Subcutaneous preadipocyte (primary cell): ENCODE measurements at places on chromosomes 6 and 20. TPM values are rescaled to one million over a fixed set of nuclear protein-coding genes. Genes with fewer than 3 reads are reported as not detected.

Gene TULP1
- total RNA-seq = not detected in 2 replicates

Gene RNF39
- not detected in 2 replicates for total RNA-seq

Gene PSORS1C2
- total RNA-seq = not detected in 2 replicates

Gene MAN1A1
- 127 and 156 TPM in 2 replicates for total RNA-seq

Gene PTCRA
- total RNA-seq = not detected in 2 replicates

Gene GPR6
- total RNA-seq = not detected in 2 replicates

Gene VWA7
- total RNA-seq = under 0.01 and 0.98 TPM in 2 replicates

Gene LBP
- not detected in 2 replicates for total RNA-seq

Gene PROKR2
- not detected in 2 replicates for total RNA-seq

Gene C4B
- total RNA-seq = 1.4 and 1.5 TPM in 2 replicates

Gene DNAH8
- not detected in 2 replicates for total RNA-seq

Gene TAF4
- total RNA-seq = 4.8 and 8.0 TPM in 2 replicates

Gene SMPDL3A
- total RNA-seq = 7.0 and 11.0 TPM in 2 replicates

Gene LRFN2
- total RNA-seq = not detected in 2 replicates

Gene KIF25
- total RNA-seq = not detected in 2 replicates

Gene CALHM6
- total RNA-seq = 0.59 and 1.5 TPM in 2 replicates

Gene LHFPL5
- not detected in 2 replicates for total RNA-seq

Gene FRK
- total RNA-seq = under 0.01 TPM in 2 replicates

Gene LY6G5C
- 0.37 and 0.39 TPM in 2 replicates for total RNA-seq

Gene PIGT
- total RNA-seq = 30.9 and 45.6 TPM in 2 replicates

Gene ARG1
- not detected in 2 replicates for total RNA-seq

Gene LTB
- total RNA-seq = not detected in 2 replicates

Gene HLA-DMB
- 0.37 TPM in 1 of 2 replicates, not detected in the other for total RNA-seq

Gene TRIM15
- not detected in 2 replicates for total RNA-seq

Gene C6orf163
- total RNA-seq = 2.7 and 2.9 TPM in 2 replicates

Gene DPPA5
- total RNA-seq = not detected in 2 replicates

Gene HLA-DPA1
- 3.1 and 7.0 TPM in 2 replicates for total RNA-seq

Gene PRRC2A
- 54.7 and 90.9 TPM in 2 replicates for total RNA-seq

Gene BNIP5
- total RNA-seq = not detected in 2 replicates

Gene WFDC2
- total RNA-seq = not detected in 2 replicates

Gene FAM209B
- total RNA-seq = not detected in 2 replicates

Gene OPRL1
- total RNA-seq = 0.20 and 0.37 TPM in 2 replicates

Gene TRAPPC3L
- total RNA-seq = not detected in 2 replicates

Gene RAMACL
- total RNA-seq = 2.5 and 5.5 TPM in 2 replicates

Gene OR2J3
- not detected in 2 replicates for total RNA-seq
